ENCODE measurements at places on chromosomes 11 and 22.

DNA sequence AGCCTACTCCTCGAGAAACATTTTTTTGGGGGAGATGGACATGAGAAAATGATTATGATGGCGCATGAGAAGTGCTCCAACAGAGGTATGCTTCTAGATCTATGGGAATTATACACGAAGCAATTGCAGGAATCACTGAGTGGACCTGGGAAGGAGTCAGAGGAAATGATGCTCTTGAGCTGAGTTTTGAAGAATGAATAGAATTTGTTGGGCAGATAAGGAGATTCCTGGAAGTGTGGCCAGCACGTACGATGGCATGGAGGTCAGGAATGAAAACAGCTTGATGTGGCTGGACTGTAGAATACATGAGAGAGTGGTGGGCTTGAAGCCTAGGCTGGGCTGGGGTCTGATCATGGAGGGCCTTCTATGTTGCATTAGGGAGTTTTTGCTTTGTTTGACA lies 31.7 kb downstream of the ADAMTS15 start:
- no peak for DNase-seq

GRCh38 chr11:94678901-94679300 lies 89.3 kb upstream of the AMOTL1 start:
- DNase-seq: no peak

GRCh38 chr11:115321605-115322289 lies 182.5 kb downstream of the CADM1 start:
- DNase-seq: no peak

GRCh38 chr11:7251487-7251835 lies 243 bp upstream of the SYT9 start:
- DNase-seq: no peak

DNA sequence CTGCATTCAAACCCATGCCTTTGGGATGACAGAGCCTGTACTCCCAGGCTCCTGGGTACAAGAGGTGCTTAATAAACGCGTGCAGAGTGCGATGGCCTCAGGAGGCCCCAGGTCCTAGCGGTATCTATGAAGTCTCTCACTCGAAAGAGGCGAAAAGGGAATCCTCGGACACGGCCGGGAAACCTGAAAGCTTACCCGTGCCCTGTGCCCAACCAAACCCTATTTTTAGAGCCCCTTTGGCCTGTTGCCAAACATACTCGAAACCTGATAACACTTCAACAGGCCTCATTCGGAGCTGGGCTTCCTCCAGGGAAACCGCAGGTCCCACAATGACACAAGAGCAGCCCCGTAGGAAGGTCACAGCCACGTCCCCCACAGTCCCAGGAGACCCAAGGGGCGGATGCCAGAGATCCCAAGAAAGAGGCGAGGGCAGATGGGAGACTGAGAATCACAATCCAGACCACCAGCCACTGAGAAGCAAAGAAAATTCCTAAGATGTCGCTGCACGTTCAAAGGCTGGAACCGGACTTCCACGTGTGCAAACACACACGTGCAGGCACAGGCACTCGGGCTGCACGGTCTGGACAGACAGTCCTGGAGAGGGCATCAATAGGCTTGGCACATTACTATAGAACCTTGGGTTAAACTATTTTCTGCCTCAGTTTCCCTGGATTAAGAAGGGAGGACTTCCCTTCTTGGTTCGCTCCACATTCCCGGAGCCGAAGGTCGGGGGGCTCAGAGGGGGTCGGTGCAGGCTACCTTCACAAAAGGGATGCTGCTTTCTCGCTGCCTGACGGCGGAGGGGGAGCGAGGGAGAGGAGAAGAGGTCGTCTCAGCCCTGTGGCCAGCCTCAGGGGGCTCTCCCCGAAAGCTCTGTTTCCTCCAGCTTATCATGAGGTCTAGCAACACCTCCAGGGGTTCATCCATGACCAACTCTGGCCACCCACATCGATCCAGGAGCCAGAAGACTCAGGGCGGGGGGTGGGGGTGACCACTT lies 8.2 kb downstream of the PDGFB start:
- DNase-seq: no peak

DNA sequence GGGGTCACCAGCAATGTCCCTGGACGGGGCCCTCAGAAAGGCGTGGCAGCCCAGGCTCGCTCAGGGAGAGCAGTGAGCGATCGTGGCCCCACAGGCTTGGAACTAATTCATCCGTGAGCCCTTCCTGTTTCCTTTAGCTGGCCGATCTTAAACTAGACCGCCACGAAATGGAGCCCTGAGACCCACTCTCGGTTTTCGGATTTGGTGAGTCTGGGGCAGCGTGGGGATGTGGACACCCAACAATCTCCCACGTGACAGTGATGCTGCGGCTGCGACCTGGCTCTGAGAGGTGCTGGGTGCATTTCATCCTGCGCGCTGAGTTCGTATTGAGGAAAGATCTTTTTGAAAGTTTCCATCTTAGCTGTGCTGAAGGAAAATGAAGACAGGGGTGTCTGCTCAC lies 501.3 kb upstream of the B3GAT1 start:
- no peak for DNase-seq

Data from COR-L47 (cell line).